ENCODE measurements at places on chromosomes 12 and 14. TPM values are rescaled to one million over a fixed set of nuclear protein-coding genes. Genes with fewer than 3 reads are reported as not detected.

The TRPV4 gene
- total RNA-seq: 0.59 TPM

DNA sequence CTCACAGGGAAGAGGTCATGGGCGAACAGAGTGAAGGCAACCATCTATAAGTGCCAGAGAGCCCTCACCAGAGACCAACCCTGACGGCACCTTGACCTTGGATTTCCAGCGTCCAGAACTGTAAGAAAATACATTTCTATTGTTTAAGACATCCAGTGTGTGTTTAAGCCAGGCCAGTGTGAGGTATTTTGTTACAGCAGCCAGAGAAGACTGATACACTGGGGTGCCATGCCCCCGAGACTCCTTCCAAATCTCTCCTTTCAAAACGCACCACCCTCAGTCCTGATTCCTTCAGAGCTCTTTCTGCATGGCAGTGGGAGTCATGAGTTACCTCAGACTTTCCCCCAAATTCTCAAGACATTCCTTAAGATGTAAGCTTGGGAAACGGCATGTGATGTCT is 2.5 kb upstream of the SERPINA5 start:
- DNase-seq: no peak

GRCh38 chr12:84704856-84705255 is 207.7 kb downstream of the SLC6A15 start:
- no peak for DNase-seq

GRCh38 chr12:32698285-32698684 is 19.2 kb downstream of the DNM1L start:
- DNase-seq: no peak

- no peak for DNase-seq
Observed at GRCh38 chr14:57725399-57726077, 140.4 kb downstream of the SLC35F4 start.

GRCh38 chr12:29245246-29245645 is 96.2 kb downstream of the FAR2 start:
- DNase-seq: no peak

The RTN1 gene
- 2.7 TPM for total RNA-seq

The DLGAP5 gene
- 1.2 TPM for total RNA-seq

- no peak for DNase-seq
Observed at GRCh38 chr12:45051572-45052125, 750 bp upstream of the DBX2 start.

- no peak for DNase-seq
Observed at GRCh38 chr12:63752841-63753240, 26.9 kb upstream of the RXYLT1 start.

GRCh38 chr14:20662968-20663732 is 21.2 kb upstream of the RNASE4 start:
- peak; percentile 42 for DNase-seq

GRCh38 chr14:89215114-89215513 is 201.9 kb downstream of the FOXN3 start:
- DNase-seq: no peak

- DNase-seq: no peak
Observed at GRCh38 chr12:59787610-59788009, 191.8 kb downstream of the SLC16A7 start.

DNA sequence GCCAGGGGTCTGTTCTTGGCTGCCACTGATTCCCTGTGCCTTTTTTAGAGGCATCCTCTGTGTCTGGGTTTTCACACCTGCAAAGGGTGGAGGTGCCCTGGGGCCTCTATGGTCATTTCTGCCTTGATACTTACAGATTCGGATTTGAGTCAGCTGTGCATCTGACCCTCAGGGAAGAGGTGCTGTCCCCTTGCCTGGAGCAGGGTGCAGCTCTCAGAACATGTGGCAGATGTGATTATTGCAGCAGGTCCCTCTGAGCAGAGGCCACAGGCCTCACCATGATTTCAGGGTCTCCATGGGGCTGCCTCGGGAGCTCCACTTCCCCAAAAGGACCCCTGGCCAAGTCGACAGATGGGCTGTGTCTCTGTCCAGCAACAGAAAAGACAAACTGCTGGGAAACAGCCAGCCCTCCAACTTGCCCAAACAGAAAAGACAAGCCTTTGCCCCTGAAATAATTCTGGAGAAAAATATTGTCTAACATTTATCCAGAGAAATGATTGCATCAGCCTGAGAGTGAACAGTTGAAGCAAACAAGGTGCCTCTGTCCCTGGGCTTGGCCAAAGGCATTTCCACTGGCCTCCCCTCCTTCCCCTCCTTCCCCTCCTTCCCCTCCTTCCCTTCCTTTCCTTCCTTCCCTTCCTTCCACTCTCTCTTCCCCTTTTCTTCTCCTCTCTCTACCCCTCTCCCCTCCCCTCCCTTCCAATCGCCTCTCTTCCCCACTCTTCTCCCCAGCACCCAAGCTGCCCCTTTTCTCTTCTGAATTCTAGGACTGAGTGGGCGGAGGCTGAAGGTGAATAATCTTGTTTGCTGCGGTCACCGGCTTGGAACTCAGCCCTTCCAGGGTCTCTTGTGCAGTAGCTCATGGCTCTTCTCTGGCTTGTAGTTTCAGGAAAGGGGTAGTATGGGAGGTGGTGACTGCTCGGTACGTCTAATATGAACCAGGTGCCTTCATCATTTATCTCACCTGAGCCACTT is 676 bp downstream of the SERPINA3 start:
- no peak for DNase-seq

- DNase-seq: no peak
Observed at GRCh38 chr12:108596854-108597558, 878 bp downstream of the TMEM119 start.

The OXA1L gene
- total RNA-seq: 93.0 TPM

The TMEM253 gene
- not detected for total RNA-seq

The RHOJ gene
- 5.9 TPM for total RNA-seq

DNA sequence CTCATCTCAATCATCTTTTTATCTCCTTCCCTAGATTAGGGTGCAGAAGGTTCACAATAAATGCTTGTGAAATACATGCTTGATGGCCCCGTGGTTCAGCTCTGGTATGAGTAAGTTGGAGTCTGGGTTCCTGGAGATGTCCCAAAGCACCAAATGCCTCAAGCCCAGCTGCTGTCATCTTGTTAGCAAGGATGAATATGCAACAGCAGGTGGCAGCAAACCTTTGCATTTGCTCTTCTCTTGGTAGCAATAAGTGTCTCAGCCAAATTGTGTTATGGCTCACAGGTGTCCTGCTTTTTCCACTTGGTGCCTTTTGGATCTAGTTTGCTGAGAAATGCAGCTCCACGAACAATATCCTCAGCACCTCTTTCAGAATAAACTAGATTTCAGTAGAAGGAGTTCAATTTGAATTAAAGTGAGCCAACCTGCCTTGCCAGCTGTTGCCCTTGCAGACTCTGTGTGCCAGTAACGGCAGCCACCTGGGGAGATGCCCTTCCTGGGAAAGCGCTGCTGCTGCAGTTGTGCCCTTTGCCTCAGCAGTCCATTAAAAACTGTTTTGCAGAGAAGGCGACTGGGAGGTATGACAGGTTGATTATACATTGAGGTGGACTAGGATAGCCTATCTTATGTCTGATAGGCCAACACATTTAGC is 417.3 kb downstream of the SNAPC1 start:
- DNase-seq: no peak

The IL31 gene
- not detected for total RNA-seq

The CALM1 gene
- 409 TPM for total RNA-seq

DNA sequence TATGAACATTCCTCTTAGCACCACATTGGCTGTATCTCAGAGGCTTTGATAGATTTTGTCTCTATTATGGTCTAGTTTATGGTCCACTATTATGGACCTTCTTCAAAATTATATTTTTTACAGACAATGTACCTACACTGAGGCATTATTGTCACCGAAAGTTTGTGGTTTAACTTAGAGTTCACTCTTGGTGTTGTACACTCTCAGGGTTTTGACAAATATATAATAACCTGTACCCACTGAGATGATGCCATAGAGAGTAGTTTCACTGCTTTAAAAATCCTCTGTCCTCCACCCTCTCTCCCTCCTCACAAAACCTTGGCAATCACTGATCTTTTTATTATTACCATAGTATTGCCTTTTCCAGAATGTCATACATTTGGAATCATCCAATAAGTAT is 528.2 kb downstream of the SLC6A15 start:
- no peak for DNase-seq

DNA sequence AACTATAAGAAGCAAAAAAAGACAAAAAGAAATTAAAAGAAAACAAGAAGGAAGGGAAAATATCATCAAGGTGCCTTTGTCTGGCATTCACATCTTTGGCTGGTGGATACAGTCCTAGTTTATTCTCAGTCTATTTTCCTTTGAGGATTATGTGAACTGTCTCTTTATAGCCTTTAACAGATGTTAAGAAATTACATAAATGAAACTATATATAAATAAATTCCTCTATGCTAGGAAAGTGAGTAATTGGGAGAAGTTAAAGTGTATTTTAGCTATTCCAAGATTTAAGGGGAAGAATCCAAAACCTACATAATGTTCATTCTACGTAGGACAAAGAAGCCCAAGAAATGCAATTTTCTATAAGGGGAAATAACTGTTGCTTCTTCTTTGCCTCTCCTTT is 316.3 kb downstream of the ADAMTS20 start:
- no peak for DNase-seq

GRCh38 chr12:29782871-29783772 is 620 bp downstream of the TMTC1 start:
- peak; percentile 65 for DNase-seq

DNA sequence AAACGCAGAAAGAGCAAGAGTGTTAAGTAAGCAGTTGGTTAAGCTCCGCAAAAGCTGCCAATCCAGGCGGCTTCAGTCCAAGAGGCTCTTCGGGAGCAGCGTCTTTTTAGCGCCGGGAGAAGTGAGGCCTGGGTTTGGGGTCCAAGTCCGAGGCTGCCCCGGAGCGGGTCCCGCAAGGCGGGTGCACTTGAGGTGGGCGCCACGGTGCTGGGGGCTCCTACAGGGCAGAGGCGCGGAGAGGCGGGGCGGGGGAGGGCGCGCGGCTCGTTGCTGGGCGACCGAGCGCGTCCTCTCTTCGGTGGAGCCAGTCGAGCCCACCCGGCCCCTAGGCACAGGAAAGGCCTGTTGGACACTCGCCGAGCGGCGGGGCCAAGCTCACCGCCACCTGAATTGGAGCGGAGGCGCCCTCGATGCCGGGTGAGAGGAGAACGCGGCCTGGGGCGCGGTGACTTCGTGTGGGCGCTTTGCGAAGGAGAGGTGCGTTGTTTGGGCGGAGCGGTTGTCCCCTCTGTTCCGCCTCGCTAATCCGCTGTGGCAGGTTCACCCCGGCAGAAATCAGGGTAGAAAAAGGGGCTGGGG is 15.6 kb downstream of the TTC6 start:
- no peak for DNase-seq
